ENCODE measurements at places on chromosomes 6 and 20.

- DNase-seq: no peak
Measured at GRCh38 chr20:63945921-63946920, 10.0 kb downstream of the UCKL1 start.

DNA sequence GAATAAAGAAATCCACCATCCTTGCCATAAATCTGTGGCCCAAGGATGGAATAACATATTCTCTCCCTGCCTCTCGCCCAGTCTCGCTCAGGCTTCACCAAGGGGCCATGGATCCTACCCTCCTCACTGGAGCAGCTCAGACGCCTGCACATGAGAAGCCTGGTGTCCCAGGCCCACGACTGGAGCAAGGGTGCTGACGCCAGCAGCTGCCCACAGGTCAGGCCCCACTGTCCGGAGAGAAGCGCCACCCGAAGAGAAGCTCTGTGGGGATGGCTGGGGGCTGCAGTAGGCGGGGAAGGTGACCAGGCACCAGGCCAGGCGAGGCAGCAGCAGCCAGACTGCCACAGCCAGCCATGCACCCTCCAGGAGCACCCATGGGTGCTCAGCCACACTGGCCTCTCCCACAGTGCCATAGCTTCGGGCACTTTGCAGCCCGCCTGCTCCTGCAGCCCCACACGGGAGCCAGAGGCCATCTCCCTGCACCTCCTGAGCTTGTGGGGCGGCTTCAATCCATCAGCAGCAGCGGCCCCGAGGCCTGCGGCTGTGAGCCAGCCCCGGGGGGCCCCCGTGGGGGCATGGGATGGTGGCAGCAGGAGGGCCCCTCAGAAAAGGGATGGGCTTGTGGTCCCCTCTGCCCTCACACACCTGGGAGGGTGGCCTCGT is 286.2 kb upstream of the SGK1 start:
- DNase-seq: no peak

GRCh38 chr20:17966432-17967310 is 1.9 kb downstream of the SNX5 start:
- no peak for DNase-seq

DNA sequence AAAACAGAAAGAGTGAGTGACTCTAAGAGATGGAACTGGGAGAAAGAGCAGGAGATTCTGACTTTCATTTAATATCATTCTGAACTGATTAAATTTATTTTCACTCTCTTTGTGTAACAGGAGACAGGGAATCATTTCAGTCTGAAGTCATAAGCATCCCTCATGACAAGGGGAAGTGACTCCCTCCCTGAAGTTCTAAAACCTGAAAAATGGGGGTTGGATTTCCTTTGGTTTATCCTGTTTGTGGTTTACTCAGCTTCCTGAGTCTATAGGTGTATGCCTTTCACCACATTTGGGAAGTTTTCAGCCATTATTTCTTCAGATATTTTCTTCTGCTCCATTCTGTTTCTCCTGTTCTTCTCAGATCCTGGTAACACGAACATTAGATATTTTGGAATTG is 3.4 kb upstream of the FKBP1A start:
- DNase-seq: no peak

DNA sequence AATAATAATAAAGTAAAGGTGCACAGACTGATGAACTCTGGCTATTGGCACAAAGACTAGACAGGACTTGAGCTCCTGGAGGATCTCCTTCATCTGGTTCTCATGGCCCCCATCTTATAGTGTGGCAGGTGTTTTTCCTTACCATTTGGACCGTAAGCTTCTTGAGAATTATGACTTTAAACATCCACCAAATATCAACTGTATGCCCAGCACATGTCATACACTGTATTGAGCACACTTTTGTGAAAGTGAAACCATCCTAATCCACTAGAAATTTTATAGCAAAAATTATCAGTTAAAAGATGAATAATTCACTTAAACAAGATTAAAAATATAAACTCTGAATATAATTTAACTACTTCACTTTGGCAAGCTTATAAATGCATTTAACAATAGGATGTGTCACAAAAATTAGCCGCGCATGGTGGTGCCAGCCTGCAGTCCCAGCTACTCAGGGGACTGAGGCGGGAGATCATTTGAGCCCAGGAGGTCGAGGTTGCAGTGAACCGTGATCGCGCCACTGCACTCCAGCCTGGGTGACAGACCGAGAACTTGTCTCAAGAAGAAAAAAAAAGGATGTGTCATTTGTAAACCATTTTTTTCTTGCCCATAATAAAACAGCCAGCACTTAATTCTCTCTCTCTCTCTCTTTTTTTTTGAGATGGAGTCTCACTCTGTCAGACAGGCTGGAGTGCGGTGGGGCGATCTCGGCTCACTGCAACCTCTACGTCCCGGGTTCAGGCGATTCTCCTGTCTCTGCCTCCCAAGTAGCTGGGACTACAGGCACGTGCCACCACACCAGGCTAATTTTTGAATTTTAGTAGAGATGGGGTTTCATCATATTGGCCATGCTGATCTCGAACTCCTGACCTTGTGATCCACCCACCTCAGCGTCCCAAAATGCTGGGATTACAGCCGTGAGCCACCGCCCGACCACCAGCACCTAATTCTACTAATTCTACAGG is 9.1 kb downstream of the HIVEP2 start:
- DNase-seq: no peak

DNA sequence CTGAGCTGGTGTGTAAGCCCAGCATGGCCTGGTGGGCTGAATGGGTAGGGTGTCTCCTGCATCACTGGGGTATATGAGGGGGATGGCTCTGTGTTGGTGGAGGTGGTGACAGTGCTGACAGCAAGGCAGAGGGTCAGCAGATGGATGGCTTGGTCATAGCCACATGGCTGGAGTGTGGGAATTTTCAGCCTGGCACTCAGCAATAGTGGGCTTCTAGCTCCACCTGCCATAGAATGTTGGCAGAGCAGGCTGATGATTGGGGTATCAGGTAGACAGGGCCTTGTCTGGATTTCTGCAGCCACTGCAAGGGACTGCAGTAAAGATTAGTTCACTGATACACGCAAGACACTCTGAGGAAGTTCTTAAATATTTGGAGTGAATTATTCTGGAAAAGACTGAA is 137.5 kb upstream of the BACH2 start:
- no peak for DNase-seq

- DNase-seq: no peak
Measured at GRCh38 chr6:111844376-111844775, 28.9 kb downstream of the FYN start.

DNA sequence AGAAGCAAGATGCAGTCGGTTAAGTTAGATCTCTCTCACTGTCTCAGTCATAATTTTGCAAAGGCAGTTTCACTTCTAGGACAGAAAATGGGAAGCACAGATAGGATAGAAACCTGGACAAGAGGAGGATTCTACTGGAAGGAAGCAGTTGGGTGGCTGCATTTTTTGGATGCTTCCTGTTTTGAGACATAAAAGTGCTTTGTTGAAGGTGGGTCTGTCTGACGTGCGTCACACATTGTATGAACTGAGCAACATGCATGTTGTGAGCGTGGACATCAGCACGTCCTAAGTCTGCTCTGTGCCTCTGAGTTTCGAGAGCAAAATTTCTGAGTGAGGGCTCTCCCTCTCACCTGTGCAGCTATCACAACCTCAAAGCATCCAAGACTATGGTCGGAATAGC is 68.7 kb upstream of the SNX9 start:
- DNase-seq: no peak

GRCh38 chr6:8888468-8888867 is 453.1 kb upstream of the SLC35B3 start:
- DNase-seq: no peak

DNA sequence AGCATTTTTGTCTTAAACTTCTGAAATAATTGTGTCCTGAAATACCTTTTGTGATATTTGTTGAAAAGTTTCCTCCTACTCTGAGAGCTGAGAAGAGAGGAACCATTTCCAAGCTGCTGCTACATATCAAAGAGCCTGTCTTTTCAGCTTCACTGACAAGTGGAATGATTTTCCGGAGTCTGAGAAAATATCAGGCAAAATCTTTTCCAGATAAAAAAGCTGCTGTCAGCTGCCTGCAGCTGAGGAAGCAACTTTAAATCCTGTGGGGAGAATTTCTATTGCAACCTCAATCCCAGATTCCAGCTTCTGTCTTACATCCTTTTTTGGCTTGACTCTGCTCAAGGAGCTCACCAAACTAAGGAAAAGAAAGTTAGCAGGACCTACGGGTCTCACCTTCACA is 904.3 kb downstream of the PHF3 start:
- DNase-seq: no peak

DNA sequence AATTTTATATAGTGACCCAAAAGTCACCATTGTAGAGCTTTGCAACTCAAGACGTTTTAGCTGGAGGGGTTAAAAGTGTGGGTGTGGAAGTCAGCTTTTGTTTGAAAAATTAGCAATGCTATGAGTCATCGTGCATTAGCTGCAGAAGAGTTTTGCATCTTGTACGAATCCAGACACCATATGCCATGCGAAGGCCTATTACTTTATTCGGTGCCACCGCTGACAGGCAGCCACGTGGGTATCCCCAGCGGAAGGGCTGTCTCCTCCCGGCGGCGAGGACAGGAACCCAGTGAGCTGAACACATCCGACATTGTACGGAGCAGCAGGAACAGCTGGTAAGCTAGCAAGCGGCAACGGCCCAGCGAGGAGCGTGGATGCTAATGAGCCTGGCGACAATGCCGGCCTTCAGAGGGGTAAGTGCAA is 84.4 kb downstream of the INSM1 start:
- DNase-seq: no peak

GRCh38 chr6:18412068-18412467 is 24.9 kb downstream of the RNF144B start:
- no peak for DNase-seq

DNA sequence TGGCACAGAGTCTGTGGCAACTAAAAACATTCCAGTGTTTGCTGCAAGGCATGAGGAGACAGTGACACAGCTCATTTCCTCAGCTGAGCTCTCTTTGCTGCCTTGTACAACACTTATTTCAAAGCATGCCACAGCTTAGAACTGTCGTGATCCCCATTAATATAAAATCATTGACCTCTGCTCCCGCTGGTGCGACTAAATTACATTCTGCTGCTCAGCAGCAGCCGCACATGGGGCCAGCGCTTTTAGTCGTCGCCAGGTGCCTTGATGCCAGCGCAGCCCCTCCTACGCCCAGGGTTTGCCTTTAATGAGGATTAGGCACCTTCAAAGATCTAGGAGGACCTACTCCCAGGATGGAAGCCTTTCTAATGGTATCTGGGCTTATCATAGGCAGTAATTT is 717.9 kb upstream of the POU3F2 start:
- no peak for DNase-seq

GRCh38 chr6:5089481-5090438 is 4.6 kb downstream of the PPP1R3G start:
- DNase-seq: no peak

GRCh38 chr6:84588697-84589080 is 175.7 kb downstream of the TBX18 start:
- DNase-seq: no peak

- DNase-seq: no peak
Measured at GRCh38 chr6:125157725-125158124, 4.2 kb downstream of the TPD52L1 start.

DNA sequence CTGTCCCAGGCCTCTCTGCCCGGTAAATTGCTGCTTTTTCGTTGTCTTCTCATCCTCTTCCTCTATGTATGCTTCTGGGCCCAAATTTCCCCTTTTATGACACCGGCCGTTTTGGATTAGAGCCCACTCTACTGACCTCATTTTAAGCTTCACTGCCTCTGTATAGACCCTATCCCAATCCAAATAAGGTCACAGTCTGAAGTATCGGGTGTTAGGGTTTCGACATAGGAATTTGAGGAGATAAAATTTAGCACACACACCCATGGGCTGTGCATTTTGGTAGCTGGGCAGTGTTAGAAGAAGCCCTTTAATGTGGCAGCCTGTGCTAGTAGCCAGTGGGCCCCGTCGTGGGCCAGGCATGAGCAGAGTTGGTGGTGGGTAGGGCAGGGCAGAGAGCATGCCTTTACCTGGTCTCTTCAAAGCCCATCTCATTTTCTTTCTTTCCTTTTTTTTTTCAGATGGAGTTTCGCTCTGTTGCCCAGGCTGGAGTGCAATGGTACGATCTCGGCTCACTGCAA is 27.9 kb upstream of the EZR start:
- no peak for DNase-seq

GRCh38 chr6:168636147-168637004 is 195.4 kb downstream of the SMOC2 start:
- no peak for DNase-seq

DNA sequence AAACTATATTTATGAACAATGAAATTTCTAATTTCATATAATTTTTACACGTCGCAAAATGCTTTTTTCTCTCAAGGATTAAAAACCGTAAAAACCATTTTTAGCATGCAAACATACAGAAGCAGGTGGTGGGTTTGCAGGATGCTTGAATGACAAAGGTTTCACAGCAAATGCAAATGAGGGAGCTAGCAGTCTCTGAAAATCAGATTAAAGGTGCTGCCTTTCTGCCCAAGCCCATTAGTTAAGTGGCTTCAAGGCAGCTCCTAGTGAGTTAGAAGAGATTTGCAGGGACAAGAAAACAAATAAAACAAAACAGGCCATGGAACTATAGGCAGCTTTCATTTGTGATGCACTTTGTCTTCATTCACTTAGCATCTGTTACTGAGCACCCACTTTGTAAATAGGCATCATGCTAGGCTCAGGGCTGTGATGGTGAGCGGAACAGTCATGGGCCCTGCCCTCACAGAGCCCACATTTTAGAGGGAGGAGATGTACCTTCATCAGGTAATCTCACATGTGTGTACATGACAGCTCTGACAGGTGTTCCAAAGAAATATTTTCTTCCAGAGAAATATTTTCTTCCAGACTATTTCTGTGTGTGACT is 29.5 kb downstream of the NAPB start:
- DNase-seq: no peak

DNA sequence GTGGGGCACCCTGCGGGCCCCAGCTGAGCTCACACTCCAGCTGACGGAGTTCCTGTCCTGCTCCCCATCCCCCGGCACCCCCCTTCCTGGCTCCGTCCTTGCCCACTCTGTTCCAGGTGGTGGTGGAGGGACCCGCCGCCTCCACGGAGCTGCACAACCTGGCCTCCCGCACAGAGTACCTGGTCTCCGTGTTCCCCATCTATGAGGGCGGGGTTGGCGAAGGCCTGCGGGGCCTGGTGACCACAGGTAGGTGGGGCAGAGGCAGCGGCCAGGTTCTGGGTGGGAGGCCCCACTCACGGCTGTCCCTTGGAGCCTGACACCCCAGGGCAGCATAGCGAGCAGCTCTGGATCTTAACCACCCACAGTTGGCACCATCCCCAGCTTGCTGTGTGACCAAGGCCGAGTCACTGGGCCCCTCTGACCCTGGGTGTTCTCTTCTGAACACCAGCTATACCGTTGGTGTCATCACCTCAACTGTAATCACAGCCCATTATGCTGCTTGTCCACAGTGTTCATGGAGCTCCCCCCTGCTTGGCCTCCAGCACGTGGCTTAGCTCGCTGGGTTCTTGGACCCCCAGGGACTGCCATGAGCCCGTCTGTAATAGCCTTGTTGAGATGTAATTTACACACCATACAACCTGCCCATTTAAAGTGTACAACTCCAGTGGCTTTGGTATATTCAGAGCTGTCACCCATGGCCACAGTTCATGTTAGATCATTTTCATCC is 17.4 kb downstream of the COL20A1 start:
- DNase-seq: no peak

DNA sequence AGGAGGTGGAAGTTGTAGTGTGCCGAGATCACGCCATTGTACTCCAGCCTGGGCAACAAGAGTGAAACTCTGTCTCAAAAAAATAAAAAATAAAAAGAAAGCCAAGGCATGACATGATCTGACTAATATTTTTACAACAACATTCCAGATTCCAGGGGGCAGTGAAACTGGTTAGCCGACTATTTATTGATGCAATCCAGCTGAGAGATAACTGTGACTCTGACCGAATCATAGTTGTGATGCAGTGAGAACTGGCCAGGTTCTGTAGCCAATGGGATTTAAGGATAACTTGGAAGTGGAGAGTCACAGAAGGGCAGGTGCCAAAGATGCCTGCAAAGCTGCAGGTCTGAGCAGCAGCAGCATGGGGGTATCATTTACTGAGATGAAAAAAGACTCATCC is 82.9 kb upstream of the TSHZ2 start:
- no peak for DNase-seq

All from stimulated activated CD8-positive, alpha-beta memory T cell treated with anti-CD3 and anti-CD28 coated beads, Interleukin-4, amount 100 ng/mL, for 4 hours (primary cell).